ENCODE measurements at places on chromosomes 7 and 10.

- DNase-seq = no peak
Observed at GRCh38 chr10:76255241-76255640, 823.8 kb downstream of the LRMDA start.

- DNase-seq = peak; percentile 30
Observed at GRCh38 chr7:114663502-114663901, 248.9 kb downstream of the FOXP2 start.

GRCh38 chr7:7921830-7922229 lies 46.8 kb upstream of the GLCCI1 start:
- DNase-seq = no peak

- DNase-seq = no peak
Observed at GRCh38 chr7:155962191-155962967, 150.1 kb upstream of the SHH start.

- no peak for DNase-seq
Observed at GRCh38 chr10:37535459-37536246, 321.8 kb downstream of the ZNF248 start.

GRCh38 chr7:45253368-45253767 lies 95.8 kb downstream of the RAMP3 start:
- DNase-seq = no peak

DNA sequence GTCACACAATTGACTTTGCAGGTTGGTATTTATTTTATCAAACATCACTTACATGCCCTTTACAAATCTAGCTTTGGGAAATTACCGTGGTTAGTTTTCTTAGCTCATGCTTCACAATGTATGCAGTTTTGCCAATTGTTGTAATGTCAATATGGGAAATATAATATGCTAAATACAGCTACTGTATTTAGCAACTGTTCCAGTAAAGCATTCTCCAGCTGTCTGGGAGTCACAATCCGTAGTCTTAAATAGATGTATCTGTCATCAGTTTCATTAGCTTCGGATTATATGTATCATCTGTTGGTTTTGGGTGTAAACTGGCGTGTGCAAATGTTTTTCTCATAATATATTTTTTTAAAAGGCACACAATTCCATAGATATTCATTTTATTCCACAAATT lies 19.4 kb upstream of the AHR start:
- DNase-seq = no peak

GRCh38 chr10:47165711-47166404 lies 134.1 kb upstream of the GDF10 start:
- DNase-seq = no peak

- no peak for DNase-seq
Observed at GRCh38 chr7:37052705-37053104, 328.4 kb upstream of the AOAH start.

GRCh38 chr10:62826273-62826672 lies 10.1 kb upstream of the EGR2 start:
- no peak for DNase-seq

DNA sequence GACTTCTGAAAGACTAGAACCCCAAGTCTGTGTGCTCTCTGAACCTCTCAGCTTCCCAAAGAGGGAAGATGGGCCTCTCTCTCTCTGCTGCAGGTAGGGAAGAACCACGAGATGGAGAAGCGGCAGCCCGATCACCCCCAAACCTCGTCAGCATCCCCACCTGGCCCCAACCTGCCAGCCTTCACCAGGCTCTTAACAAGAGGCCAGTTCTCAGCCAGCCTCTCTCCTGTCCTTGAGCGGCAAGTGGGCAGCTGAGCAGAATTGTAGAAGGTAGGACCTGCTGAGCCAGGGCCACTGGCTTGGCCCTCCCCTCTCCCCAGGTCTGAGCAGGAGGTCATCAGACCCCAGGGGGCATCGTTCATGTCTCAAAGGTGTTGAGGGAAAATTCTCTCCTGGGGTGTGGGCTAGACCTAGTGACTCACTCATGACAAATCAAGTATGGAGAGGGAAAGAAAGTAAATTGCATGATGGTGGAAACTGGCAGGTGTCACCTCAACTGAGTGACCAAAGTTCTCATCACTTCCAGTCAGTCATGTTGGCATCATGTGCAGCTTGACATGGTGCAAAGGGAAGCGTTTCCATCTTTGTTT lies 92.0 kb upstream of the GPR26 start:
- DNase-seq = no peak

GRCh38 chr10:4217187-4217586 lies 432.2 kb upstream of the KLF6 start:
- no peak for DNase-seq

GRCh38 chr10:7042000-7042399 lies 368.8 kb downstream of the SFMBT2 start:
- no peak for DNase-seq

DNA sequence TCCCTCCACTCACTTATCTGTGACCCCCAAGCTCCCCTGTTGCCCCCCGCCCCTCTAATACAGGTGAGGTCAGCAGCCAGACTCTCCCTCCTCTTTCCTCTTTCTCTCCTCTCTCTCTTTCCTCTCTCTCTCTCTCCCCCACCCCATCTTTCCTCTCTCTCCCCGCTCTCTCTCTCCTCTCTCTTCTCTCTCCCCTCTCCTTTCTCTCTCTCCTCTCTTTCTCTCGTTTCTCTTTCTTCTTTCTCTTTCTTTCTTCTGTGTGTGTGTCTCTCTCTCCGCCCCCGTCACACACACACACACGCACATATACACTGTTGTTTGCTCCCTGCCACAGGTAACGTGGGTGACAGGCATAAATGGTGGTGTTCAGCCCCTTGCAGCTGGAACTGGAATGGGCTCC lies 37.2 kb upstream of the PSMG3 start:
- no peak for DNase-seq

DNA sequence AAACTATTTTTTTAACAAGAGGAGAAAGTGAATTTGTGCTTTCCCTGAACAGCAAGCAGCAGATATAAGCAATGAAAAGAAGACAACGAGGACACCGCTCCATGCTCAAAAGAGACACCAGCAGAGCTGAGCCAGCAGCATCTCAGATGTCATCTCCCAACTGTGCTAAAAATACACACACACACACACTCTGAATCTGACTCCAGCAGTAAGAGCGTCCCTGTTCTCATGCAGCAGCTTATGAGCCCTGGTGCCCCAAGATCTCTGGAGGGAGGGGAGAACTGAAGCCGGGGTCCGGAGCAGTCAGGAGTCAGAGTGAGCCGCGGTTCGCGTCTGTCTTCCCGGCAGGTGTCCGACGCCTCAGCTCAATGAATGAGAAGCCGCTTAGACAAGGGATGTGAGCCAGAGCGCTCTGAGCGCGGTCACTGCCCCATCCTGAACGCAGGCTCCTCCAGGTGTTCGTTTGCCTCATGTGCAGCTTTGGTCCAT lies 49.2 kb downstream of the SVIL start:
- DNase-seq = peak; percentile 11

DNA sequence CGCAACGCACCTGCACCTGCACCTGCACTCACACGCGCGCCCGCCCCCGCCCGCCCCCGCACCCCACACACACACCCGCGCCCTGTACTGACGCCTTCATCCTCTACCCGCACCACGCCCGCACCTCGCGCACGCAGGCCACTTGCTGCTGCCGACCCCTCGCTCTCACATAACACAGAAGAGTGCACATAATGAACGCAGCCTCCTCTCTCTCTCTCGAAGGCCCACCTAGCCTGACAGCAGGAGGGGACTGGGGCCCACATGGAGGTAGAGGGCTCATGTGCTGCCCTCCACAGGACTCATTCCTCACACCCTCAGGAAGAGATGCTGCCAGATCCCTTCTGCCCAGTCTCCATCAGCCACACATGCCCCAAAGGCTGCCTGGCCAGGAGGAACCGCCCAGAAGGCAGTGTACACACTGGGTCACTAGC lies 432 bp upstream of the CAMK2B start:
- DNase-seq = no peak

DNA sequence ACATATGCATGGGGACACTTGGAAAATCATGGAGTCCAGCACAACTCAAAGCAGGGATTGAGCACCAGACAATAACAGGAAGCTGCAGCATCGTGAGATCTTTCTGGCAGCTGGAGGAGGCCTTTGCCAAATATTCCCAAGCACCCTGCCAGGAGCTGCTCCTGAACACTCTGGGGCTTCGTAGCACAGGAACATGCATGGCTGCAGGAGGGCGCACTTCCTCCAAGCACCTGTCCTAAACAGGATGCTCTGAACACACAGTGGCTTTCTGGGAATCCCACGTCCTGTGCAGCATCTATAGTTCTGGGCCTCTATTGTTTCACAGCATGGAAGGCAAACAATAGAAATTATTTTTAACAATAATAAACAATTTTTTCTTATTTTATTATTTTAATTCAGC lies 4.1 kb downstream of the ABLIM1 start:
- DNase-seq = no peak

DNA sequence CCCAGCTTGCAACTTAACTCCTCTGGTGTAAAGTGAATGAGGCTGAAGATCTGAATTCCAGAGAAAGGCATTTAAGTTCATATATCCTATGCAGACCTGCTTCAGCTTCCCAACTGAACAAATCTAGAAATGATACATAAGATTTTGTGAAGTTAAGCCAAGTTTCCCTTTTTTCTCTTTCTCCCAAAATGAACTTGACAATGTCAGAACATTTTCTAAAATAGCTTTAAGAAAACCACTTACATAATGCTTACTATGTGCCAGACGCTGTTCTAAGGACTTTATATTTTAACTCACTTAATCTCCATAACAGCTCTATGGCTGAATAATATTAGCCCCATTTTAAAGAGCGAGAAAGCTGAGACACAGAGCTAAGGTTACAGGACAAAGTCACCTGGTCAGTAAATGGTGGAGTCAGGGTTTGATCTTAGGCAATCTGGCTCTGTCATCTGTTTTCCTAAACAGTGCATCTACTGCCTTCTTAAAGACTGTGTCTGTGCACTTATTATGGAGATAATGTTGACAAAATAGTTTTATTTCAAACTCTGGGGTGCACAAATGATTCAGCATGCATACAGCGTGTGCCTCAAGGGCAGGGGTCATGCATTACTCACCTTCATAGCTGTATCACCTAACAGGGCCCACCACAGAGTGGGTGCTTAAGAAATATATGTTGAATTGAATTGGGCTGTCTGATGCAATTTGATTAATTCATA lies 66.8 kb downstream of the RHOBTB1 start:
- no peak for DNase-seq

DNA sequence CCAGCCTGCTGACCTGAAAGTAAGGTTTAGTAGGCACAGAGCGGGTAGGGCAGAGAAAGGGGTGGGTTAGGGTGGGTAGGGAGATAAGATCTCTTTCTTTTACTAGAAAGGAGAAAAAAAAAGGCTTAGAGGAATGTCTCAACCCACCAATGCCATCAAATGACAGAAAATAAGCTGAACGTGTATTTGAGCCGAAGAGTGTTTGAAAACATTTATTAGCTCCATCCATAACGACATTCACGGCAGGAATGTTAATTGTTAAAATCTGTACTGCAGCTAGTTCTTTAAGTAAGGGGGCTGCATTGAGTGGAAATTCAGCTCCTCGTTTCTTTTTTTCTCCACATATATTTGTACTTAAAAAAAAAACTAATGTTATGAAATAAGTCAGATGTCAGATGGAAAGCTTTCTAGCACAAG lies 63.7 kb upstream of the ARID5B start:
- no peak for DNase-seq

- DNase-seq = no peak
Observed at GRCh38 chr10:126686719-126687118, 16.2 kb upstream of the C10orf90 start.

DNA sequence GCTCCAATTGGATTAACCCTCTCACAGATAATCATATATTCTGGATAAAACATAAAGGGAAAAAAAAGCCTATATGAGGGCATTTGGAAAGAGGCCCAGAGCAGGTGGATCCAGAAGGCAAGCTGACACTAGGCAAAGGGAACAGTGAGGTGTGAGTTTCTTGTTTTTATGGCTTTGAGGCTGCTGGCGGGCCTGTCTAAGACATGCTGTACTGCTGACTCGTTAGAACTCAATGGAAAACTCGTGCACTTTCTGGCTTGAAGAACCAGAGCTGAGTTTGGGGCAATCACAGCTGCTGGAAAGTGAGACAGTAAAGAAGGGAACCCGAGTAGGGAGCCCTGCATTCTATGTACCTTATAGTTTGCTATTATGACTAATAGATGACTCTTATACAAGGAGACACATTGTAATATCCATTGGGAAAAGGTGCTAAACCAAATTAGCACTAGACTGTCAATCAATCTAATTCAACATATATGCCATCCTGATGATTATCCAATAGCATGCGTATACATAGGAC lies 637.1 kb downstream of the GATA3 start:
- no peak for DNase-seq

DNA sequence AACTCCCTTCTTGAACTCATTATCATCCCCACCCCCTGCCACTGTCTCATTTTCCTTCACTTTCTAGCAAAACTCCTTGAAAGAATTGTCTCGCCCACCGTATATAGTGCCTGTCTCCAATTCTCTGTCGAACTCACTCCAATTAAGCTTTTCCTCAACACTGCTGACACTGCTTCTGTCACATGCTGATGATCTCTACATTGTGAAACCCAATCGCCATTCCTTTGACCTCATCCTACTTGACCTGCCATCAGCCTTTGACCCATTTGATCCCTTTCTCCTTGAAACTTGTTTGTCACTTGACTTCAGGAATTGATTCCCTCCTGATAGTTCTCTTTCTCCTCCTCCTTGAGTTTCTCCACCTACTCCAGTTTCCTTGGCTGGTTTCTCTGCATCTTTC lies 54.8 kb downstream of the CCDC71L start:
- no peak for DNase-seq

DNA sequence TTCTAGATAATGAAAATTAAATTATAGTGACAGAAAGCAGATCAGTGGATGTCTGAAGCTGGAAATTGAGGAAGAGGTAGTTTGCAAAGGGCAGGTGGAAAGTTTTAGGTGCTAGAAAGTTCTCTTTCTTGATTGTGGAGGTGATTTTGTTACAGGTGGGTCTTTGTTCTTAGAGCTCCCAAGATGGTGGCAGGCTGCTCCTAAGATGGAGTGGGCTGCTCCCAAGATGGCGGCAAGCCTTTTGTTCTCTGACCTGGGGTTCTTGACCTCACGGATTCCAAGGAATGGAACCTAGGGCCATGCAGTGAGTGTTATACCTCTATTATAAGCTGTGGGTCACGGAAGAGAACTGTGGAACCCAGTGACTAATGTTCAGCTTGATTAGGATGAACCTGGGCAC lies 32.5 kb downstream of the SUGCT start:
- no peak for DNase-seq

DNA sequence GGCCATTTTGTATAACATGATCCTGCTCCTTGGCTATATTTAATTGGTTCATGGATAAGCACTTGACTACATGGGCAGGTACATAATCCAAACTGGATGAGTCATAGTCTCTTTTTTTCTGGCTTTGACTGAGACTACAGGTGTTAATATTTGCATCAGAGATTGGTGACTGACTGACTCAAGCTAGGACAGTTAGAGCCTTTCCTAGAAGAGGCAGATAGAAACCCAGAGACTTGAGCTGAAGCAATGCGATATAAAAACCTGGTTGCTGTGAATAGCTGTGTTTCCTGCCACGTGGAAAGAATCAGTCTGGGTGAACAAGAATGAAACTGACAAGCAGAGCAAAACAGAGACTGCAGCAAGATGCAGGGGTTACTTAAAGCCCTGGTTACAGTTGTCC lies 81.0 kb downstream of the SAMD9 start:
- no peak for DNase-seq
